ENCODE measurements at places on chromosomes 6 and 20.
A peak's percentile ranks its signal among the peaks of the same experiment; 100 is the strongest.

DNA sequence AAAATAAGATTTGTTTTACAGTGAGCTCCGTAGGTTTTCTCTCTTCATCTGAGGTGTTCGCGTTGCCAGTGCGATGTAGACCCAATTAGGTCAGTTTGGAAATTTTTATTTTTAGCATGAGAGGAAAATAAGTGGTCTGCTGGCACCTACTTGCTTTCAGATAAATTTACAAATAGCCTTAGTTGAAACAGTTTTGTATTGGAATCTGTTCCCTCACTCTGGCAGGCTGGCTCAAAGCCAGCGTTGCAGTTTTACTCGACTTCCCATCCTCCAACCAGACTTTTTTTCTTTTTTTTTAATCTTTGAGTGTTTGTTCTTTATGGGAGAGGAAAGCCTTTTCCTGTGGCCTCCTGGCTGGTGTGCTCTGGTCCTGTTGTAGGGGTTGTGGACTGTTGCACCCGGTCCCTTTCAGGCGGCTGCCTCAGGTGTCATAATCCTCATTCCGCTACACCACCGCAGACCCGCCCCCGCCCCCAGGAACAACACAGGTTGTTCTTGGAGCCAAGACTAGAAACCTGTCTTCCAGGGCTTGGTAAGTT, 46.7 kb downstream of the TIAM2 start:
- DNase-seq, result no peak

- DNase-seq, result no peak
These were observed 73.1 kb upstream of the RIPOR2 start for GRCh38 chr6:25008707-25009392.

GRCh38 chr6:101011186-101011585, 130.1 kb upstream of the ASCC3 start:
- no peak for DNase-seq

- no peak for DNase-seq
These were observed 37.2 kb upstream of the MYLK2 start for GRCh38 chr20:31781945-31782344.

DNA sequence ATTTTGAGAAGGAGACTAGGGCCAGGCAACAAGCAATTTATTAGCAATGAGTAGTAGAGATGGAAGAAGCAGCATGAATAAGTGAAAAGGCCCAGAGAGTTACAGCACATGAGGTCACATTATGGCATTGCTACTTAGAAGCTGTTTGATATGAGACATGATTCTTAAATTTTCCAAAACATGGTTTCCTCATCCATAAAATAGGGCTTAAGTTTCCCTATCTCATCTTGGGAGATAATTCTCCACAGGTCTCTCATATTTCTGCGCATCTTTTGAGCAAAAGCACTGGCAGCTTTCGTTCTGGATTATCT, 656.1 kb downstream of the EPHA7 start:
- DNase-seq, result no peak

- DNase-seq, result no peak
These were observed 87.0 kb upstream of the HMGCLL1 start for GRCh38 chr6:55666037-55666436.

GRCh38 chr20:34539756-34540155, 18.8 kb upstream of the MAP1LC3A start:
- no peak for DNase-seq

GRCh38 chr20:50286609-50287008, 96.0 kb downstream of the CEBPB start:
- DNase-seq, result peak; percentile 78

GRCh38 chr6:107601406-107601805, 111.5 kb downstream of the SOBP start:
- DNase-seq, result no peak

DNA sequence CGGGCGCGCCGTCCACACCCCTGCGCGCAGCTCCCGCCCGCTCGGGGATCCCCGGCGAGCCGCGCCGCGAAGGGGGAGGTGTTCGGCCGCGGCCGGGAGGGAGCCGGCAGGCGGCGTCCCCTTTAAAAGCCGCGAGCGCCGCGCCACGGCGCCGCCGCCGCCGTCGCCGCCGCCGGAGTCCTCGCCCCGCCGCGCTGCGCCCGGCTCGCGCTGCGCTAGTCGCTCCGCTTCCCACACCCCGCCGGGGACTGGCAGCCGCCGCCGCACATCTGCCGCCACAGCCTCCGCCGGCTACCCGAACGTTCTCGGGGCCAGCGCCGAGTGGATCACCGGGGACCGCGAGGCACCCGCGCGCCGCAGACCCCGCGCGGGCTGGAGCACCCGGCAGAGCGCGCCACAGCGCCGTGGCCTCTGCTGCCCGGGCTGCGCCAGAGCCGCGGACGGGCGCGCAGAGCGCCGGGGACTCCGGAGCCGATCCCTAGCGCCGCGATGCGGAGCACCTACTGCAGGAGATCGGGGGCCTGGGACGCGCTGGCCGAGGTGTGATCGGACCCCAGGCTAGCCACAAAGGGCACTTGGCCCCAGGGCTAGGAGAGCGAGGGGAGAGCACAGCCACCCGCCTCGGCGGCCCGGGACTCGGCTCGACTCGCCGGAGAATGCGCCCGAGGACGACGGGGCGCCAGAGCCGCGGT, at the start of gene BMP2:
Gene BMP2, plus strand, starts transcription at position 151 of the 692 bp plus-strand sequence. CDS start 2,441 bp downstream, outside the sequence.
- DNase-seq, result peak; percentile 60

DNA sequence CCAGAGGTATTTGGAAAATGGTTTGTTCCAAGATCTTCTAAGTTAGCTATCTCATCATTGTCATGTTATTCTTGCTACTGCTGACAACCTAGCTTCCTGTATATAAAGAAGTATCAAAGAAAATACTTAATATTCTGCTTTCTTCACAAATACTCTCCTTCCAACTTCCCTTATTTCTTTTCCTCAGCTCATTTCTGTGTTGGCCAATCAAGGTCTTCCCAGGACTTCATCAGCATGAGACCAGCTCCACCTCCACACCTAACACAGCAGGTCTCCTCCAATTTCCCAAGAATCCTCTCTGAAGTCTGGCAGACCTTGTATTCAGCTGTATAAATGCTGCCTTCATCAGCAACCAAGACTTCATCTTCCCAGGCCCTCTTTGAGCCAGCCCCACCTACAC, 538.6 kb upstream of the JARID2 start:
- no peak for DNase-seq

GRCh38 chr20:4100679-4101078, 85.3 kb upstream of the RNF24 start:
- DNase-seq, result no peak

DNA sequence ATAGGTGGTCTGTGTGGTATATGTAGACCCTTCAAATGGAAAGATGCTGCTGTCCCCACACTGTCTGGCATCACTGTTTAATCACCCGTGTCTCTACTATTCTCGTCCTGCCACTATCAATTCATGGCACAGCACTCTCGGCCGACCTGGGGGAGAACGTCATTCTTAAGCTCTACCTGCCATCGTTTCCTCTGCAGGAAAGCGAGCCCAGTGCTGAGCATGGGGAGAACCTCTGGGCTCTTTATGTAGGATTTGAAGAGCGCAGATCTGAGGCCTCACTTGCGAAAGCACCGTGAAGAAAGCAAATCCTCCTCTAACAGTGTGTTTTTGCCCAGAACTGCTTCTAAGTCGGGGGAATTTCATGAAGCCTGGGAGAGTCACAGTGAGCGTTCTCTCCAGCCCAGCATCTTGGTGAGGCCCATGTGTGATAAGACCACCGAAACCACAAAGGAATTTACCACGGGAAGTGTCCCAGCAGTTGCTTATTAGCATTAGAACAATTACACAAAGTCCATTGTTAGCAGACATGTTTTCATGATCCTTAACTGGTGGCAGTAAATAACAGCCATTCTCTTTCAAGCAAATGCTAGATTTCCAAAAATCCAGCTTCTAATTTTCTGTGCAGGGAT, 124.3 kb downstream of the SCML4 start:
- no peak for DNase-seq

DNA sequence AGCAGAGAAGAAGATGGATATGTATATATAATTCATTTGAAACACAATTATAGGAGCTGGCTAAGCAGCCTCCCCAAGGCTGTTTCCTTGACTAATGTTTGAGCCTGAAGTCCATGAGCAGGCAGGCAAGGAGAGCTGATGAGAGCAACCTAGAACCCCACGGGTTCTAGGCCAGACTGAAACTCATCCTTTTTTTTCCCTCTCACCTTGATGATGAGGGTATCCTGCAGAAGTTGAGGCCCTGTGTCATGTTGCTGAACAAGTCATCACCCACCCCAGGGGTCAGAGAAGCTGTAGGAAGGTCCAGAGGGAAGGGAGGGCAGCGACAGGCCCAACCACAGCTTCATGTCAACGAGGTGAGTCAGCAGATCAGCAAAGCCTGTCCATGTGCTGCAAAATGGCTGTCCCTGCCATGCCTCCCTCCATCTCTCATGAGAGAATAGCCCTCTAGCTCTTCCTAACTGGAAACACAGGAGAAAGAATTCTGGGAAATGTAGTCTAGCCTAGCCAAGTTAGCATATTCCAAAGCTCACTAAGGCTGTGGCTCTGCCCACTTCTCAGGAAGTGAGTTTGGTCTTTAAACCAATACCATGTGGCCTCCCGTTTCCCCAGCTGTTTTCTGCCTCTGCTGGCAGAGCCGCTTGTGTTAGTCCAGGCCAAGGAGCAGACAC, 91.3 kb upstream of the DTNBP1 start:
- DNase-seq, result no peak

- DNase-seq, result peak; percentile 60
These were observed 16.4 kb downstream of the ZNF311 start for GRCh38 chr6:28988536-28989311.

DNA sequence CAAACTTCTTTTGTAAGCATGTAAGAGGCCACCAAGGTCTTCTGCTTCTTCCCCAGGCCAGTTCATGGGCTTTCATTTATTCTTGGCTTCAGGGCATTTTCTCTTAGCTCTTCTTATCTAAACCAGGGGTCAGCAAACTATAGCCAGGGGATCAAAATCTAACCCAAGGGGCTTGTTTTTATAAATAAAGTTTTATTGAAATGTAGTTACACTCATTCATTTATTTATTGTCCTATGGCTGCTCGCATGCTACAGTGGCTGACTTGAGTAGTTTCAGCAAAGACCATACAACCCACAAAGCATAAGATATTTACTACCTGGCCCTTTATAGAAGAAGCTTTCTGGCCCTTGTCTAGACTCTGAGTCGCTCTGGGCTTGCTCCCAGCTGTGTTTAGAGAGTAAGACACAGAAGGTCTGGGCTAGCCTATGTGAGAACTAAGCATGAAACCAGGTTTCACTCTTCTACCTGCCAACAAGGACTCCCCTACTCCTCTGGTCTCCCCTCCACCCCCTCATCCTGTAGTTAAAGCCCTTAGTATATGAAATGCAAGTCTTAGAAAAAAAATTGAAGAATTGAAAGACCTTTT, 43.2 kb downstream of the KHDC1L start:
- DNase-seq, result no peak

GRCh38 chr20:22699396-22699795, 115.0 kb upstream of the FOXA2 start:
- DNase-seq, result no peak

DNA sequence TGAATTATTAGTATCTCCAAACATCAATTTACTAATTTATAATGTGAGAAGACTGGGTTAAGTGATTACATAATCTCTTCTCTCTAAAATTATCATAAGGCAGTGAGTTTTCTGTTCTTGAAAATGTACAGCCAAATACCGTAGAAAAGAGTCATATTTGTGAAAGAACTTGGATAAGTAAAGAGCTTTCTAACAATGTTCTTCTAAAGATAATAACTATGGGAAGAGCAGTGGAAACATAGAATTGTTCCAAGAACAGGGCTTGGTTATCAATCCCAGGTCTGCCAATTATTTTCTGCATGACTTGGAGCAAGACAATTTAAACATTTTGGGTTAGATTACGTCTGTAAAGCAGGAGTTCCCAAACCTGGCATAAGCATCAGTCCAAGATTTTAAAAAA, 198.1 kb upstream of the SGK1 start:
- no peak for DNase-seq

DNA sequence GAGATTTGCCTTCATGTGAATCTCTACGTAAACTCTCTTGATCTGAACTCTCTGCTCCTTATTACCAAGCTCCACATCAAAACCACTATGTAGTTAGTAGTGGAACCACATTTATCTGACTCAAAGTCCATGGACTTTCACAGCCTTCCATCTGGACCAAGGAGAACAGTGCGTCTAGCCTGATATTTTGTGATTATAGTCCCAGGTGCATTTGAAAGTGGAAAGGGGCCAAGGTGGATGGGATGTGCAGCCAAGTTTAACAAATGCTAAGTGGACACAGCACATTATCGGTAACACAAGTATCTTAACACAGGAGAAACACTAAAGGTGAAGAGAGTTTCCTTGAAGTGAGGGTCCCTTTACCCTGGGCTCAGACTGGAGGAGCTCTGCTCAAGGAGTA, 281.2 kb upstream of the SGK1 start:
- no peak for DNase-seq

GRCh38 chr20:48632825-48633619, 194.8 kb downstream of the PREX1 start:
- DNase-seq, result no peak

GRCh38 chr6:128883906-128884305, 968 bp downstream of the LAMA2 start:
- no peak for DNase-seq

DNA sequence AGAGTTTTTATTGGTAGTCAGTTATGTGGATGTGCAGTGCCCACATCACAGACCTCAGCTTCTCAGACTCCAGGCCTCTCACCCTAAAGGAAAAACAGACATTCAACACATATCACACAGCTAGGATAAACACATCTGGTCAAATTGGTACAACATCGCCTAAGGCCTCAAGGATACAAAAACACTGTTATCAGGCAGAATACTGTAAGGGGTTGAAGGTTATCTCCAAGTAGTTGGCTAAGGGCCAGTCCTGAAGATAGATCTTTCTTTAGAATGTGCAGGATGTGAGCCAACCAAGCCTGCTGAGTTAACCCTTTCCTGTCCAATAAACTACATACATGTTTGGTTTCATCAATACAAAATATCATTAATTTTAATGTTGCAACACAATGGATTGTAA, 308.4 kb upstream of the GJE1 start:
- DNase-seq, result no peak

DNA sequence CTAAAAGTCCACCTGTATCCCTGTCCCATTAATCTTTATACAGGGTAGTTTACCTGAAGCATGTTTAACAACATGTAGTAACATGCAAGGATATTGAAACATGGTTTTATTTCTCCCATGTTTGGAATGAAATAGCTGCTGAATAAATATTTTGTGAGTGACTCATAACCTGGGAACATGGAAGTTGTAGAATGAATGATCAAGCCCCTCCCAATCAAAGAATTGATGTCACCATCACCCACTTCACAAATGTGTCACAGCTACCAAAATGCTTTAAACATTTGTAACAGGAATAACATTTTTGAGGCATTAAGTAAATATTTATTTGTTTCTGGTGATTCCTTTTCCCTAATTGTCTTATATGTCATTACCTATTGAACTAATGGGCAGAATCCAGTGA, 58.9 kb upstream of the TNFAIP3 start:
- DNase-seq, result no peak

DNA sequence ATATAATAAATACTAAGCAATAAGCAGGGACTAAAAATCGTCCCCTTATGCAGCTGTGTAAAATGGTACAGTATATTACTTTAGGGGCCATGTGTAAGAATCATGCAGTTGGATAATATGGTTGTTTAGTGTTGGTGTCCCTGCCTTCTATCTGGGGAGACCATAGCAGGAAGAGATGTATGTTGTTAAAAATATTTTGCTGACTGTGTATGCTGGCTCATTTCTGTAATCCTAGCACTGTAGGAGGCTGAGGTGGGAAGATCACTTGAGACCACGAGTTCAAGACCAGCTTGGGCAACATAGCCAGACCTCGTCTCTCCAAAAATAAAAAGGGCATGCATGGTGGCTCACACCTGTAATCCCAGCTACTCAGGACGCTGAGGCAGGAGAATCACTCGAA, 5.6 kb downstream of the PANK2 start:
- no peak for DNase-seq

GRCh38 chr6:16338577-16339264, 100.3 kb downstream of the GMPR start:
- DNase-seq, result no peak
